ENCODE measurements at places on chromosomes 2 and 18.

- no peak for DNase-seq
Observed at GRCh38 chr2:207408086-207408794, 121.5 kb upstream of the CREB1 start.

DNA sequence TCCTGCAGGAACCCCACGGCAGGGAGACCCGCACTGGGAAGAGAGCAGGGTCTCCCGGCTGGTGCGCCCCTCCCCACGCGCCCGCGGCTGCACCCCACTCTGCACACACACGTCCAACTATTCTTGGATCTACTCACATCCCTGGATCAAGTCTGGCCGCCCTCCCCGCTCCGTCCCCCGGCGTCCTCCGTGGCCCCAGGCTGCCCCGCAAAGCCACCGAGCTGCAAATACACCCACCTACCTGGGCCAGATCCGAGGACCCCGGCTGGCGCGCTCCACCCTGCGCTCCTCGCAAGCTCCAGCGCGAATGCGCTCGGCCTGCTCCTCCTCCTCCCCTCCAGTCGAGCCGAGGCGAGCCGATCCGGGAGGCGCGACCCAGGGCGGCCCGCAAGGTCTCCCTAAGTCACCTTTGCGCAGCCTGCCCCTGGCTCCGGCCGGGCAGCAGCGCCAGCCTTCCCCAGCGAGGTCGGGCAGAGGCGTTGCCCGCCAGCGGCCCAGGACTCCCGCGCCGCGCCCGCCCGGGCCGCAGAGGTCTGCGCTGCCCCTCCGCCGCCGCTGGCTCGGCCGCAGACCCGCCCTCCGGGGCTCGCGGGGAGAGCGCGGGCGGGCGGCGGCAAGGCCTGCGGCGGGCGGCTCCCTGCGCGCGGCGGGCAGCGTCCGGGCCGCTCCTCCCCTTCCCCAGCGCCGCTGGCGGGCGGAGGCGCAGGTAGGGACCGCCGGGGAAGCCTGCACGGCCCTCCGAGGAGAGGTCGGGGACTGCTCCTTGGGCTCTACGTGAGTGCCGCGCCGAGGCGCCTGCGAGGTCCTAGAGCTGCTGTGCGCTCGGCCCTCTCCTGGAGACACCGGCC, 126.0 kb downstream of the OSBPL1A start:
- DNase-seq, result peak; percentile 85

- DNase-seq, result no peak
Observed at GRCh38 chr2:198763793-198764192, 693.9 kb downstream of the SATB2 start.

GRCh38 chr2:49715597-49715996, 561.3 kb upstream of the FSHR start:
- DNase-seq, result no peak

- no peak for DNase-seq
Observed at GRCh38 chr18:61333271-61333745, at the start of gene CDH20. Gene CDH20 (plus strand): TSS chr18:61333430.

DNA sequence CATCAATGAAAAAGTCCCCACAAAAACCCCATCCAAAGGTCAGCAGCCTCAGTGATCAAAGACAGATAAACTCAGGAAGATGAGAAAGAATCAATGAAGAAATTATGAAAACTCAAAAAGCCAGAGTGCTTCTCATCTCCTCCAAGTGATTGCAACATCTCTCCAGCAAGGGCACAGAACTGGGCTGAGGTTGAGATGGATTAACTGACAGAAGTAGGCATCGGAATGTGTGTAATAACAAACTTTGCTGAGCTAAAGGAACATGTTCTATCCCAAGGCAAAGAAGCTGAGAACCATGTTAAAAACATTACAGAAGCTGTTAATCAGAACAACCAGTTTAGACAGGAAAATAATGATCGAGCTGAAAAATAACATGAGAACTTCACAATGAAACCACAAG, 442.8 kb upstream of the SYT4 start:
- no peak for DNase-seq

DNA sequence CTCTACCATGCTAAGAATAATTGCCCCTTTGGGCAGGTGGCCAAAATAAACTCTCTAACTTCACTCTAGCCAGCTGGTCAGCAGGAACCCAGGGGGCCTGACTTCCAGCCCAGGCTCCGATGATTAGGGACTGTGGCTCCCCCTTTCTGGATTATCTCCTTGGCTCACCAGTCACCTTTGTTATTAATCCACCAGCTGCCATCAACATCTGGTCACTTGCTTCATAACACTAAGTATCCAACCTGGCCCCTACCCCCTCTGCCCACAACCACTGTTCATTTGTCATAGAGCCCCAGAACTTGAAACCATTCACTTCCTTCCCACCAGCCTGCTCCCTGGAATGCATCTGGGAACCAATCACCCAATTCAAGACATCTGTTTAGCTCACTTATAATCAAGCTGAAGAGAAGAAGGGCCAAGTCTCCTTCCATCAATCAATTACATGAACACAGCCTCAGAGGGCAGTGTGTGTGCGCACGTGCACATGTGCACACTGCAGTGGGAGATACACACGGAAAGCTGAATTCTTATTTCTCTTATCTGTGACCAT, 215.1 kb downstream of the ALK start:
- no peak for DNase-seq

- no peak for DNase-seq
Observed at GRCh38 chr2:145038041-145038525, 518.2 kb upstream of the ZEB2 start.

- no peak for DNase-seq
Observed at GRCh38 chr18:7561909-7562460, 5.1 kb upstream of the PTPRM start.

- no peak for DNase-seq
Observed at GRCh38 chr2:97718051-97718882, 4.9 kb downstream of the ZAP70 start.

DNA sequence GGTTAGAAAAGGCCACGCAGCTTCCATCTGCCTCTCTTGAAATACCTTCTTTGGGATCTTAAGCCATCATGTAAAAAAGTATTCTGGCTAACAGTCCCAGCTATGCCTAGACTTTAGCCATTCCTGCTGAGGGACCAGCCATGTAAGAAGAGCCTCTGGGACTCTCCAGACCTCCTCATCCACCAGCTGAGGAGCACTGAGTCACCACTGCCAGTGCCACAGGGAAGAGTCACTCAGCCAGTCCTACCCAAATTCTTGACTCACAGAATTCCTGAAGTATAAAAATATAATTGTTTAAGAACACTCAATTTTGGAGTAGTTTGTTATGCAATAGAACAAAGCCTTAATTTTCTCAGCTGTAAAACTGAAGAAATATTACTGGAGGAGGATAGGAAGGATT, 436.7 kb downstream of the ZEB2 start:
- no peak for DNase-seq

GRCh38 chr18:63788447-63789096, 13.4 kb downstream of the SERPINB7 start:
- no peak for DNase-seq

- DNase-seq, result peak; percentile 79
Observed at GRCh38 chr2:226798422-226799210, 1.0 kb downstream of the IRS1 start.

DNA sequence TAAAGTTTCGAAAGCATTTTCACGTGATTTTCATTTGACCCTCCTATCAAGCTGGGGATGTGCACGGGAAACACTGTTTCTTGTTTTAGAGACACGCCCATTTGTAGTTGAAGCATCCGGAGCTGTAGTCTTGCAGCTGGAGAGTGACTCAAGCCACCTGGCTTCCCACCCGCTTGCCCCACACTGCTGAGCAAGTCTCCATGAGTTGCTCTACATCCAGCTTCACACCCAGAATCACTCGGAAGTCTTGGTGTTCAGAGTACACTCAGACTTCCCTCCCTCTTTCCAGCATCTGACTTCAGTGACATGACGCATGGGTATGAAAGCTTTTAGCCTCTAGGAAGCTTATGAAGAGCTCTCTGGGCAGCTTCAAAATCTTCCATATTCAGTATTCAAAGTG, 262.4 kb downstream of the NBAS start:
- DNase-seq, result no peak

GRCh38 chr2:102025016-102025501, 33.3 kb downstream of the IL1R2 start:
- no peak for DNase-seq

- DNase-seq, result no peak
Observed at GRCh38 chr2:62787386-62787785, 81.9 kb downstream of the EHBP1 start.

- DNase-seq, result peak; percentile 36
Observed at GRCh38 chr2:3516831-3517230, 2.5 kb downstream of the ADI1 start.

DNA sequence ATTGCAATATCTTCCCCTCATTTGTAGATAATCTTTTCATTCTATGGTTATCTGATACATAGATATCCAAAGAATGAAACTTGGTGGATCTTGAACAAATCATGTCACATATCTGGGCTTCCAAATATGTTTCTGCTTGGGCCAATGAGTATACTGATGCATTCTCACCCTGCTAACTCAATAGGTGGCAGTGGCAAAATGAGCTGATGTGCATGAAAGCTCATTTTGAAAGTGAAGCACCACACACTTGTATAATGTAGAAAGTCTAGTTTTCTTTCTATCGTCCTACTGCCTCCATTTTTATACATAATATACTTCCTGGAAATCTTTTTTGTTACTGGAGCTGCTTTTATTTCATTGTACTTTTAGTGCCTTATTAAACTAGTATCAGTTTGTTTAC, 208.2 kb downstream of the PRKCE start:
- no peak for DNase-seq

- DNase-seq, result no peak
Observed at GRCh38 chr18:44423814-44424644, 256.7 kb upstream of the SETBP1 start.

- no peak for DNase-seq
Observed at GRCh38 chr2:23545396-23545795, 160.4 kb downstream of the KLHL29 start.

DNA sequence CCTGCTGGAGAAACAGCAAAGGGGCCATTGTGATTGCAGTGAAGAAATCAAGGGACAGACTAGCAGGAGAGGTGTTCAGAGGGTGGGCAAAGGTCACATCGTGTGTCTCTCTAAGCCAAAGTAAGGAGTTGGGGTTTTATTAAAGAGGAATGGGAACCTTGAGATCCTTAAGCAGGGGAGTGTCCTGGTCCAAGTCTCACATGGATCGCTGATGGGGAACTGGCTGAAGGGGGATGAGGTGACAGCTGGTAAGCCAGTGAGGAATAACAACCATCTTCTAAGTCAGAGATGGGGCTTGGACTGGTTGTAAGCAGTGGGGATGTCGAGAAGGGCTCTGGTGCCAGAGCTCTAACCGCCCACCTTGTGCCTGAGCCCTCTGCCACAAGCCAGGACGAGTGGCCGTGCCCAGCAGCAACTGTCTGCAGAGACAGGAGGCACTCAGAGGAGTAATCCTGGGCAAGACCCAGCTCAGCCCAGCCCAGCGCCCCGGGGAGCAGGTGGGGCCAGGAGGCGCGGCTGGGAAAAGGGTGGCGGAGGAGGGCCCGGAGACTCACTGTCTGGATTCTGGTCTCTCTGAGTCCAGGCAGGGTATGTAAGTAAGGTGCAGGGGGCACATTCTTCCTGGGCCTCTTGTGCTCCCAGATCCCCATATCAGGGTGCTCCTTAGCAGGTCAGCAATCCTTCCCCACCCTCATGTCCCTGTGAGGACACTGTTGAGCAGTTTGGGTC, 13.7 kb downstream of the WNT10A start:
- peak; percentile 53 for DNase-seq

DNA sequence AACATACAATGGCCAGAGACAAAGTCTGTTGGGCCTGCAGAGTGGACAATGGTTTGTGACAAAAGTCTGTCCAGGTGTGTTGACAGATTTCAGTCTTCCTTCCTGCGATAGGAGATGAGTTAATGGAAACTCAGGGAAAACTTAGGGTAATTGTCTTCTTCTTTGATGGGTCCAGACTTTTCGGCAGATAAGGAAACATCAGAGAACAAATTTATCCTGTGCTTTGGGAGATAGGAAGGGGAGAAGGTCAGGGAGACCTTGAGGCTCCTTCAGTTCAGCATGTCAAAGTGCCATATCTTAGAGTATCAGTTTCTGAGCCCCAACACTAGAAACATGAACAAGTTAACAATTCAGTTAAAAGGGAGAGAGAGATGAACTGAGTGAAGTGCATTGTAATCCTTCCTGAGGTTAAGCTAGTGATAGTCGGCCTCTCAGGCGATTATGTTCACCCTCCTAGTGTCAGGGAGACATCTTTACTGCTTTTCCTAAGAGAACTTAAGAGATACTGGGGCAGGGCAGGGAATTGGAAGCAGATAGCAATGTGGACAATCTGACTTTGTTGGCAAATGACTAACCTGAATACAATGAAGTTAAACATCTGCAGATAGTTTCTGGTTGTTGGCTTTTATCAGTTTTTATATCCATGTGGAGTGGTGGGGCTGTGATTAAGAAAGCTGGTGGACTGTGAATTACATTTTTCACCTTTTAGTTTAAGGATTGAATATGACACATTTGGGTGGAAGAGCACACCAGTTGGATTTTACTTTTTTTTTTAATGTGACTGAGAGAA, 248.8 kb upstream of the FN1 start:
- no peak for DNase-seq

GRCh38 chr2:83862600-83862999, 596.5 kb downstream of the SUCLG1 start:
- DNase-seq, result no peak

DNA sequence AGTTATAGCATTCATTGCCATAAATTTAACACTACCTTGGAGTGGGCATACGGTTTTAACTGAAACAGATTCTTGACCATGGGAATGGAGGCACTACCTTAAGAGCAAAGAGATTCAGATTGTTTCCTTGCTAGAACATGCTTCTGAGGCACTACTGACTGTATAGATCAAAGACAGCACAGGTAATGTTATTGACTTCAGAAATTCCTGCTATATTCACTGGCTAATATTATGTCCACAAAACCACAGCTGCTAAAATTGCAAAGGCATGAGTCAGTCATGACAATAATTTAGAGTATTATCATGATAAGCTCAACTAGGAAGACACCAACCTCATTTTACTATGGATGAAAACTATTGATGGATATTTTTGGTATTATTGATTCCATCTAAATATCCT, 39.4 kb downstream of the SLC8A1 start:
- no peak for DNase-seq

- no peak for DNase-seq
Observed at GRCh38 chr2:18209934-18210639, 331.6 kb downstream of the KCNS3 start.

DNA sequence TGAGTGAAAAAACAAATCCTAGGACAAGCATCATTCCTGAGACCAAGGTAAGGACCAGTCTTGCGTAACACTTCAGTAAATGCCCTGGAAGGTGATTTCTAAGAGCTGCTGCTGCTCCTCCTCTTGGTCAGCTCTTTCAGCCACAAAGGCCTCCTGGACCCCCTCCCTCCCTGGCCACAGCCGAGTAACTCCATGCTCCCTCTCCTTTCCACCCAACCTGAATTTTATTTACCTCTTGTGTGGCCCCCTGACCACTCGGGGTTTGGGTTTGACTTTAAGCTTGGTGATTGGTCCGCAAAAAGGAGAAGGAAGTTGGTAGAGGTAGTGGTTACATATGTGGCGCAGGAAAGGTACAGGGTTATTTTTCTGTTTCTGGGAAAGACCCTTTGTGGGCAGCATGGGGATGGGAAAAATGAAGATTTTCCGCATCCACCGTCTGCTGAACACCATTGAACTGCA, 9.2 kb downstream of the HTRA2 start:
- DNase-seq, result no peak
